ENCODE measurements at places on chromosomes 4 and X. TPM values are rescaled to one million over a fixed set of nuclear protein-coding genes. Genes with fewer than 3 reads are reported as not detected.

GRCh38 chr4:128130621-128131020 lies 69.5 kb downstream of the LARP1B start:
- DNase-seq, result no peak

The CT83 gene
- not detected for total RNA-seq

The RAB39B gene
- not detected for total RNA-seq

GRCh38 chrX:69424910-69425309 lies 79.2 kb upstream of the NALF2 start:
- DNase-seq, result no peak

DNA sequence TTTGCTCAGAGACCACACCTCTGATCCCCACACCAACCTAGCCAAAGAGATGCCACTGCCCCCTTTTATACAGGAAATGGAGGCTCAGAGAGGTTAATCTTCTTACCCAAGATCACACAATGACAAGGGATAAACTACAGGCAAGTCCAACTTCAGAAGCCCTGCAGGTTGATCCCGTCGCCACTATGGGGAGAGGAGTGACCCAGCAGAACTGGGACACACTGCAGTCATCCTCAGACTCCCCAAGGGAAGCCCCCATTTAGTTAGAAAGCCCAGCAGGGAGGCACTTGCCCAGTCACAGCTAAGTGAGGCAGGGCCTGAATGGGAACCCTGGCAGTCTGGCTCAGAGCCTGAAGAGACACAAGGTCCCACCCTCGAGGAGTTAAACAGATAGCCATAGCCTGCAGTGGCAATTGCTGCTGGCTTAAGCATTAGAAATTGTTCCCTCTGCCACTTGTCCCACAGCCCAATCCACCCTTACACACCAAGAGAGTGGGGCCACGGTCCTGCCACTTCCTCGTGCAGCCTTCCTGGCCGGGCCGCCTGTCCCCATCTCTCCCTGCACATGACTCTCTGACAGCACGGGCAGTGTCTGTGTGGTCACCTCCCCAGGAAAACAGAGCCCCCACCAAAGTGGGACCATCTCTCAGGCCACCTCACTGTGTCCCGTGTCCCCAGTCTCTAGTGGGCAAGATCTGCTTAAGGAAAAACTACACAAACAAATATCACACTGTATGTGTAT lies 2.7 kb downstream of the JAKMIP1 start:
- DNase-seq, result no peak

The SPANXB1 gene
- total RNA-seq, result not detected

The SLC39A8 gene
- total RNA-seq, result 5.0 TPM

DNA sequence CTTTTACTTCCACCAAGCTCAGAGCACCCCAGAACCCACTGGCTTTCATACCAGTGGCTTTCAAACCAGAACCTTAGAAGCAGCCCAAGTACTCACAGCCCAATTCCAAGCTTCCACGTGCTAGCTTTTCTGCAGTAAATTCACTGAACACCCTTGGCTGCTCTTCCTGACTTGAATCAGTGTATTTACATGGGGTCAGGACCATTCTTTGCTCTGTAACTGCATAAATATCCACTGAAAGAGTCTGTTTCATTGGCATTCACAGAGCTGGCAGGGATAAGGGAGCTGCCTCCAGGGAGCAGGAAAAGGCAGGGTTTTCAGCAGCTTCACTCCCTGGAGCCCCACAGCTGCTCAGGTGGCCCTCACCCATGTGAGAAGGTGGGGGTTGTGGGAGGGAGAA lies 43.8 kb downstream of the RAI2 start:
- no peak for DNase-seq

Measured in left ventricle myocardium superior (tissue), 1 donor.